ENCODE measurements at places on chromosomes 5 and 9.

DNA sequence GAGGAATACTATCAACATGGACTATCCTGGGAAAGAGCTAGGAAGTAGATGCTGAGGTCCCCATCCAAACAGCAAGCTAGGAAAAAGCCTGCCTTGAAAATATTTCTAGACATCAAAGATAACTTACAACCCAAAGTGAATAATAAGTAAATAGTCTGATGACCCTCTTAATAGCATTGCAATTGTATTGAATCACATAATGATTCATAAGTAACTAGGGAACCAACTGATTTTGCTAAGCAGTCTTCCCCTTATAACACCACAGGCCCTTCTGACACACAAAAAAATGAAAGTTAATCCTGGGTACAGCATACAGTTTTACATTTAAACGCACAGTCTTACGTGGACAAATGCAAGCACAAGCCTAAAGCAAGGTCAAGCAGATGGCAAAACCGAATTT, 199.3 kb downstream of the RFK start:
- no peak for DNase-seq

DNA sequence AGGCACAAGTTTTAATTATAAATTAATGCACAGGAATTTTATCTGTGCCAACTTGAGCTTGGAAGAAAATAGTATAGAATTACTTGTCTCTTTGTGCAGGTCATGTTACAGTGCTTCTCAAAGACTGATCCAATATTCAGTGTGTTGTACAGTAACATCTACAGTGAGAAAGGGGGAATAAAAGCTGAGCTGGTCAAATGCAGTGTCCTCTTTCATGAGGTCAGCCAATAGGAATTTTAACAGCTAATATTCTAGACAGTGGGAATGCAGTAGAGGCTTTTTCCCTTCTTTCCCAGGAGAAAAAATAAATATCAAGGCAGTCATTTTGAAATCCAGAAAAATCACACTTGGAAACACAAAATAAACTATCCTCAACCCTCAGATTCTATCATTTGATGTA, 95.7 kb upstream of the ITGA1 start:
- no peak for DNase-seq

DNA sequence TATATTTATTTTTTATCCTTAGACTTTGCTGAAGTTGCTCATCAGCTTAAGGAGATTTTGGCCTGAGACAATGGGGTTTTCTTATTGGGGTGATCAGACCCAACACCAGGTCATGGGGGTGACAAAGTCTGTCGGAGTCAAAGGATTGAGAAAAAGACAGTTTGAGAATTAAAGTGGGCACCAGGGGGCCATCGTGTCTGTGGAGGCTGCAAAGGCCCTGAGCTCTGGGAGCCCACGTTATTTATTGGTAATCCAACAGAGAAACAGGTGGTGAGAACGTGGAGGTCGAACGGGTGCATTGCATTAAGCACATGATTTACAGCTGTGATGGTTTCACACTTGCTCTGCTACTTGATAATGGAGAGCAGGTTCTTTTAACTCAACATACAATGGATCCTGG, 102.5 kb upstream of the CDH10 start:
- no peak for DNase-seq

DNA sequence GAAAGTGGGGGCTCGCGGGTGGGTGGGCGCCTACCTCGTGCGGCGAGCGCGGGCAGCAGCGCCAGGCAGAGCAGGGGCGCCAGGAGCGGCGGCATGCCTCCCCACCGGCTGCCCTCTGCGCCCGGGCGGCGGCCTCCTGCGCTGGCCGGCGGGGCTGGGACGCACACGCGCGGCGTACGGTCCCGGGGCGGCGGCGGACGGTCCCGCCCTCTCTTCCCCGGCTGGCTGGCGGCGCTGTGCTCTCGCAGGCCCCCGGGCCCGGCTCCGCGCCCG, 220 bp downstream of the NOTCH1 start:
- no peak for DNase-seq

- DNase-seq: no peak
Observed at GRCh38 chr9:127758843-127759242, 19.6 kb downstream of the SH2D3C start.

DNA sequence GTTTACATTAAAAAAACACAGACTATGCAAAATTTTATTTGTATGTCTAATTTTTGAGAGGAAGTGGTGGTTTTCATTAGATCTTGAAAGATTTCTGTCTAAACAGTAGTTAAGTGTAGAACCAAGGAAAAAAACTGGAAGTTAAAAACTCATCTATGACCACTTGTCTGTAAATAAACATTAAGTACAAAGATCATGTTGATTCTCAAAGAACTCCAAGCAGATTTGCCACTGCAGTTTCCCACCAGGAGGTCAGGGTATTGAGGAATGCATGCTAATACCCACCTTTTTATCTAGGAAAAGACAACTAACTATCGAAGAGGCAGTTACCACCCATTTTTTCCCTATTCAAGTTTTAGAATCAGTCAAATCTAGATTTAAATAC, 1.9 kb downstream of the STOM start:
- DNase-seq: no peak

GRCh38 chr5:135534609-135535419, 950 bp downstream of the NEUROG1 start:
- DNase-seq: no peak

DNA sequence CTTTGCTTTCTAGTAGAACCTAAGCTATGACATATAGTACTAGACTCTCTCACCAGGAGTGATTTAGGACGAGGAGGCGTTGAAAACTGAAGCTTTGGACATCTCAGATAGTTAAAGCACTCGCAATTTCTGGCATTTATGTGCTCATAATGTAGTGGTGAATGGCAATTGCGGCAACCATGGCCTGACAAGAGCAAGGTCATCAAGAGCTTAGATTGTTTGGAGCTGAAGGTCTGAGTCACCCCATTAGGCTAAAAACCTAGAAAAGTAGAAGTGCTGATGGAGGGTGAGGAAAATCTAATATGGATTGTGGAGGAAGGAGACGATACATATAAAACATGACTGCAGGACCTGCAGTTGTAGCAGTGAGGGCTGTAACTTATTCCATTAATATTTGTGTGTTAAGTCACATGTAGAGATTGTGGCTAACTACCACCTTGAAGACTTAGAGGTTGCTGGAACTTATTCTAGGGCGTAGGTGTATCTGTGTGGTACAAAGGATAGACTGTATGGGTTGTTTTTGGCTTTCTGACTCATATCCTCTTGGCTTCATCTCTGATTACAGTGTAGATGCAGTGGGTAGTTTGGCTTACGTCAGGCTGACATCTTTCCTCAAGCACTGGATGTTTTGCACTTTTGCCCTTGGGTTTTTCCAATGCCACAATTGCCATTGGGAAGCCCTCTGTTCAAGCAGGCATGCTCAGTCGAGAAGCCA, 138.9 kb upstream of the CDKN2B start:
- DNase-seq: no peak

GRCh38 chr5:14893381-14893780, 21.8 kb upstream of the ANKH start:
- DNase-seq: no peak

- DNase-seq: no peak
Observed at GRCh38 chr9:3585606-3586005, 59.8 kb upstream of the RFX3 start.

- DNase-seq: no peak
Observed at GRCh38 chr9:132888151-132888550, 9.5 kb downstream of the SPACA9 start.

GRCh38 chr9:107387409-107387808, 102.2 kb downstream of the KLF4 start:
- no peak for DNase-seq

DNA sequence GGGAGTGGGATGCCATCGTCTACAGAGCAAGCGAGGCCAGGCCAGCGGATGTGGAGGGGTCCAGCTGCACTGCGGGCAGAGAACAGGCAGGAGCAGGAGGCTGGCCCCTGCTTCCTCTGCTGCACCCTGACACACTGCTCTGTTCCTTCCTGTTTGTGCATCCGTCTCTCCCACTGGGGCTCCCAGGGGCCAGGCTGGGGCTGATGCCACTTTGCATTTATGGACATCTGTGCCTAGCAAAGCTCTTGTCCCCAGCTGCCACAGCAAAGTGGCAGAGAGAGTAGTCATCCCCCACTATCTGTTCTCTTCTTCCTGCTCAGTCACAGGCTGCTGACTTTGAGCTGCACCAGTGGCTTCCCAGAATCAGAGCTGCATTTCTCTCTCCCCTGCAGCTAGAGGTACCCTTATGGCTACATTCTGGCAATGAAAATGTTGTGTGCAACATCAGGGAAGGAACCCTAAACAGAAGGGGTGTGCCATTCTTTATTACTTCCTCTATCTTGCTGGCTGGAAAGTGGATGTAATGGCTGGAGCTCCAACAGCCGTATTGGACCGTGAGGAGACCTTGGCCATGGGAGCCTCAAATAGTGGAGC, 4.2 kb upstream of the NINJ1 start:
- no peak for DNase-seq

DNA sequence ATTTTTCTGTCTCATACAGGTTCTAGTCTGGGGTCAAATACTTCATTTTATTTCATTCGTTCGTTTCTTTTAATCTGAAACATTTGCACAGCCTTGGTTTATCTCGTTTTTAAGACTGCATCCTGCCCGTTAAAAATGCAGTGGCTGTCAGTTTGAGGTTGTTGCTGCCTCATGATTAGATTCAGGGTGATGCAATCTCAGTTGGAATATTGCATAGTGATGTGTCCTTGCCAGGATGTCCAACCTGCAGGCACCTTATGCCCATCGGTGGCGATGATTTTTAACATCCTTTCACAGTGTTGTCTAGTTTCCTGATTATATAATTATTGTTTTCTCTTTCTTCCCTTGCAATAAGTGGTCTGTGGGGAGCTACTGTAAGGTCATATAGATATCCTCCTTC, 45.1 kb downstream of the SH3GL2 start:
- DNase-seq: no peak

GRCh38 chr9:110307191-110307590, 30.5 kb downstream of the TXNDC8 start:
- no peak for DNase-seq

DNA sequence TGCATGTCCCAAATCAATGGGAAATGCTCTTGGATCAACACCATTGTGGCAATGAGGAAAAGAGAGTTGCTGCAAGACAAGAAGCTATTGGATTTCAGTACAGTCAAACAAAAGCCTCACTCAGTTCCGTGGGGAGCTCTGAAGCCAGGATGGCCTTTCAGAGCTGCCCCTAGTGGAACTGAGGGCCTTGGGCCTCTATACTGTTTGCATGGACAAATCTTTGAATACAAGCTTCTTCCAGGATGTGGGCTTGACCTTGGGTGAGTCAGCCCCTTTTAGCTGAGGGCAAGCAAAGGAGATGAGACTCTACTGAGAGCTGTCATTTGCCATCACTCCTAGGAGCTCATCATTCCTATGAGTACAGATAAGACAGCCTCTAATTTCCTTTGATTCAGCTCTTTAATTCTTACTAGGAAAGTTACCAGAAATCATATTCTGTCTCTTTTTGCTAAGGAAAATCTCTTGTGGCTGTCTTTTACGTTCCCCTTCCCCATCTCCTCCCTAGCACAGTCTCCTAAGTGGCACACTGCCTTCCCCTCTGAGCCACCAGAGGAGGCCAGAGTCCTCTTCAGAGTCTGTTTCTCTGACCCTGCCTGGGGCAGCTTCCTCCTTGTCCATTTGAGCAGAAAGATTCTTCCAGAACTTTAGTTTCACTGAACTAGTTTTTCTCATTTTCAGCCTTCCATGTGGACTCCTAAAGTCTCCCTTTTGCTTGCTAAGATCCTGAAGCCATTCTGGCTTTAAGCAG, 168.8 kb upstream of the POC5 start:
- DNase-seq: no peak

DNA sequence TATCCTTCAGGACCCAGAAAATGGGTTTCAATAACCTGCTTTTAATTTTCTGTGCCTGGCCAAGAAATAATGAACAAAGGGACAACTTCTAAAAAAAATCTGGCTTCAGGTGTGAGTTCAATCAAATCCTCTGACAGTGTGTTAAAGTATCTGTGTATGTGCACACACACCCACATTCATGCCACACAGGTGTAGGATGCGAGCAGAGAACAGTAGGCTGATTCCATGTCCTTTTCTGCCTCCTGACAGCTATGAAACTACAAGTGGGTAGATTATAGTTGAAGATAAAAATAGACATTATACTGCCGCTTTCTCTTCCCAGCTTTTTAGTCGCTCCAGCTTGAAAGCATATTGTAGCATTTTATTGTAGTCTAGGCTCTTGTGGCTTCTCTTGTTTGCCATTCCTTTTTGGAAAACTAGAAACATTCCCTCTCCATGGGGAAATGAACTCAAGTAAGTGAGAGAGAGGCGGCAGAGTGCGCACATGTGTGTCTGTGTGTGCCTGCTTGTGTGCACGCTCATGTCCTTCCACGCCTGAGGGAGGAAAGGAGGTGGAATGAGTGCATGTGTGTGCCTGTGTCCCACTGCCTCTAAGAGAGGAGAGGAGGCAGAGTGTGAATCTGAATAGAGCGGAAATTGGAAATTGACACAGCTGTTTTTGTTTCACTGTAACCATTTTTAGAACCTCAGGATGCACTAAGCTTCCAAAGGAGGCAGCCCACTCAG, 273.0 kb downstream of the ELAVL2 start:
- no peak for DNase-seq

GRCh38 chr5:10455277-10455670, 13.6 kb downstream of the ROPN1L start:
- no peak for DNase-seq

GRCh38 chr9:136964833-136965422, 12.4 kb upstream of the PTGDS start:
- DNase-seq: no peak

GRCh38 chr5:134552301-134552700, 26.8 kb downstream of the JADE2 start:
- no peak for DNase-seq

DNA sequence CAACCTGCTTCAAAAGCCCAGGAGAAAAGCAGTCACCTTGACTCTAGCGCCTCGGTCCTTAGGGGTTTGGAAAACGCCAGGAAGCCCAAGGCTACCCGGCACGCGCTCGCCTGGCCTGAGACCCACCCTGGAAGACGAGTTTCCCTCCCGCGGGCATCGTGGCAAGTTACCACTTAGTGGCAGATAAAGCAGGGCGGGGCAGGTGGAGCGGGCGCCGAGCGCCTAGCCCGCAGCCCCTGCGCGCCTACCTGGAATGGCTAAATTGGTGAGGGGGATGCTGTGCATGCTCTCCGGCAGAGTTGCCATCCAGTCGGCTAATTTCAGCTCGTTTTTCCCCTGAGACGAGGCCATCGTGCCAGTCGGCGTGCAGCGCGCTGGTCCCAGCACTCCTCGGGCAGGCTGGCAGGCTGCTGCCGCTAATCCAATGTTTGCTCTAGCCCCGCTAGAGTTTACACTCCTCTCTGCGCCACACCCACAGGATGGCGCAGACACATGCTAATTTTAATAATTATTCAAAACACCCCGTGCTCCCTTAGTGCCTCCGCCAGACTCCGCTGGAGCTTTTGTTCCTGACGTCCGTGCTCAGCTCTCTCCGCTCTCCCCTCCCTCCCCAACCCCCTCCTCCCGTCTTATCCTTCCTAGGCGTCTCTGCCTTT, at the start of gene PLCXD3:
Gene PLCXD3, minus strand, starts transcription at position 426 of the 656 bp plus-strand sequence. Its CDS starts 75 bp downstream, at position 351.
- DNase-seq: no peak
